ENCODE measurements at places on chromosomes 16 and 17.

- DNase-seq: no peak
These were observed 28.1 kb upstream of the BEAN1 start for GRCh38 chr16:66399031-66399430.

- no peak for DNase-seq
These were observed 39.6 kb downstream of the TK2 start for GRCh38 chr16:66510298-66510697.

- no peak for DNase-seq
These were observed 39.0 kb downstream of the NEUROD2 start for GRCh38 chr17:39568702-39569101.

GRCh38 chr16:73143002-73143401 lies 95.1 kb upstream of the ZFHX3 start:
- DNase-seq: no peak

- no peak for DNase-seq
These were observed 41.1 kb upstream of the FOXJ1 start for GRCh38 chr17:76182016-76182764.

GRCh38 chr17:28725166-28725659 lies 820 bp downstream of the TLCD1 start:
- no peak for DNase-seq

DNA sequence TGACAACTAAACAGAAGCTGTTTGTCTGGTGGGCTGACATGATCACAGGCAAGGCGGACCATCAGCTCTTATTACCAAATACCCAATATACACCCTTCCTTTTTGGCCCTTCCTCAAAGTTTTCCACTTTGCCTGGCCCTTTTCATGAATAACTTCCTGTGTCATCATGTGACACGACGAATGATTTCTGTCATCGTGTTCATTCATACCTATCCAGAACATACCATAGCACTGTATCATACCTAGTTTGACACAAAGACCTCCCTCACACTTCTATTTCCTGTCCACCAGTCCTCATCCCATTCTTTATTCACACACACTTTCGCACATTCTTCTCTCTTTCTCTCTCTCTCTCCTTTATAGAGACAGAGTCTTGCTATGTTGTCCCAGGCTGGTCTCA lies 131.8 kb downstream of the STX8 start:
- DNase-seq: no peak

GRCh38 chr16:1258906-1259759 lies 3.3 kb downstream of the TPSD1 start:
- DNase-seq: no peak

- DNase-seq: no peak
These were observed 31.1 kb downstream of the CNGB1 start for GRCh38 chr16:57939872-57940224.

DNA sequence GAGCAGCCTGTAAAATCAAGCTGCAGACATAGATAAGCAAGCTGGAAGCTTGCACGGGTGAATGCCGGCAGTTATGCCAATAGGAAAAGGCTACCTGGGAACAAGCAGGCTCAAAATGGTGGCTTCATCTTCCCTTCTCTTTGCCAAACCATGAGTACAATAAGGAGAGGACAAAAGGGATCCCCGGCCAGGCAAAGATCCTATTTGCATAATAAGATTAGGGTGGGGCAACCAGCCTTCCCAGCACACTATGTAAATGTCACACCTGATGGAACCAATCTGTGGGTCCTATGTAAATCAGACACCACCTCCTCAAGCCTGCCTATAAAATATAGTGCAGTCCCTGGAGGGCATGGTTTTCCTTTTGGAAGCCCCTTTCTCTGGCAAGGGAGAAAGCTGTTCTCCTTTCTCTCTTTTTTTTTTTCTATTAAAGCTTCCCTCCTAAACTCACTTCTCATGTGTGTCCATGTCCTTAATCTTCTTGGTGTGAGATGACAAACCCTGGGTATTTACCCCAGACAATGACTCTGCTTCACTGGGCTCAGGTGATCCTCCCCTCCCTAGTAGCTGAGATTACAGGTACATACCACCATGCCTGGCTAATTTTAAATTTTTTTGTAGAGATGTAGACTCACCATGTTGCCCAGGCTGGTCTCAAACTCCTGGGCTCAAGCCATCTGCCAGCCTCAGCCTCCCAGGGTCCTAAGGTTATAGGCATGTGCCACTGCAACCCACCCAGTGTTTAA lies 44.2 kb downstream of the PSMD12 start:
- no peak for DNase-seq

DNA sequence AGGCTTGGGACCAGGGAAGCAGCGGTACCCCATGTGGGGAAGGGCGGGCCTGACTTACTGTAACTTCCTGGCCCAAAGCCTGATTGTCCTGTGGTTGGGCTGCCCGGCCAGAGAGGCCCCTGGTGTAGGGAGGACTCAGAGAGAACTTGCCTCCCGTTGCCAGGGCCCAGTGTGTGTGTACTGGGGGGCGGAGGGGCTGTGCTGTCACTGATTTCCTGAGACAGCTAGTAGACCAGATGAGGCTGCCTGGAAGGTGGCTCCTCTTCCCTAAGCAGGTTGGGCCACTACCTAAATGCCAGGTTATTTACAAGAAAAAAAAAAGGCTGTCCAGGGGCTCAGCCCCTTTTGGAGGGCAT lies 16.7 kb downstream of the SOCS3 start:
- no peak for DNase-seq

- no peak for DNase-seq
These were observed 84.2 kb downstream of the MAP2K4 start for GRCh38 chr17:12104831-12105230.

GRCh38 chr17:64457156-64457555 lies 8.2 kb downstream of the MILR1 start:
- no peak for DNase-seq

GRCh38 chr17:81878294-81878693 lies 7.2 kb upstream of the ARHGDIA start:
- no peak for DNase-seq

- no peak for DNase-seq
These were observed 15.0 kb downstream of the SKA2 start for GRCh38 chr17:59139939-59140338.

DNA sequence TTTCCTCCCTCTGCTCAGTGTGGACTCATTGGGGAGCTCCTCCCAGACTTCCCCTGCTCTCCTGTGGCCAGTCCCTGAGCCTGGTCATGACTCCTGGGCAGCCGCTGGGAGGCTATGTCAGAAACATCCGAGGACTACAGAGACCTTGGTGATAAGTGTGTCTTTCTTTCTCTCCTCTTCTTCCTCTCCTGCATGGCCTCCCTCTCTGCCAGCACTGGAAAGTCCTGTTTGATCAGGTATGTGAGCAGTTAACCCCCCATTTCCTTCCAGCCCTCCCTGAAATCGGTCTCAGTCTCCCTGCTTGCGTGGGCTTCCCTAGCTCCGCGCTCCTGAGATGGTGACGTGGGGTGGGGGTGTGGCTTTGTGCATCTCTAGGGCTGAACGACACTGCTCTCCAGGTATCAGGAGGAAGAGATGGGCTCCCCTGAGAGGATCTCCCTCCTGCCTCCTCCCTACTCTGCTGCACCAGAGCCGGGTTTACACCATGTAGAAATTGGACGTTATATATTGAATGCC lies 2.1 kb downstream of the RHBDL3 start:
- no peak for DNase-seq

DNA sequence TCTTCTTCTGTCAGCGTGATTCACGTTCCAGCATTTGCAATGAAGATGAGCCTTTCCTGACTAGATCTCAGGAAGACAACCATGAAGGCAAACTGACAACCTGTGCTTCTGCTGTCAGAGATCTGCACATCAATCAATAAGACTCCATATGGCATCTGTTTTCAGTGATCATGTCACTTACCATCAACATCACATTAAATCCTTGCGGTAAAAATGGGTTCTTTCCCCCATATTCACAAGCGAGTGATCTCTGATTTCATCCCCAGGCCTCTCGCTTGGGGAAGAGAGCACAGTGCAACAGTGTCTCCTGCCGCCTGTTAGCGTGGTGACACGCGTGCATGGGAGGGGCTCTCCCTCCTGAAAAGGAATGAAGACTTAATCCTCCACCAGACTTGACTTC lies 11.1 kb downstream of the NACA2 start:
- no peak for DNase-seq

- no peak for DNase-seq
These were observed 78.0 kb downstream of the ENGASE start for GRCh38 chr17:79152636-79153035.

- DNase-seq: no peak
These were observed 8.8 kb downstream of the DCTPP1 start for GRCh38 chr16:30421010-30421409.

DNA sequence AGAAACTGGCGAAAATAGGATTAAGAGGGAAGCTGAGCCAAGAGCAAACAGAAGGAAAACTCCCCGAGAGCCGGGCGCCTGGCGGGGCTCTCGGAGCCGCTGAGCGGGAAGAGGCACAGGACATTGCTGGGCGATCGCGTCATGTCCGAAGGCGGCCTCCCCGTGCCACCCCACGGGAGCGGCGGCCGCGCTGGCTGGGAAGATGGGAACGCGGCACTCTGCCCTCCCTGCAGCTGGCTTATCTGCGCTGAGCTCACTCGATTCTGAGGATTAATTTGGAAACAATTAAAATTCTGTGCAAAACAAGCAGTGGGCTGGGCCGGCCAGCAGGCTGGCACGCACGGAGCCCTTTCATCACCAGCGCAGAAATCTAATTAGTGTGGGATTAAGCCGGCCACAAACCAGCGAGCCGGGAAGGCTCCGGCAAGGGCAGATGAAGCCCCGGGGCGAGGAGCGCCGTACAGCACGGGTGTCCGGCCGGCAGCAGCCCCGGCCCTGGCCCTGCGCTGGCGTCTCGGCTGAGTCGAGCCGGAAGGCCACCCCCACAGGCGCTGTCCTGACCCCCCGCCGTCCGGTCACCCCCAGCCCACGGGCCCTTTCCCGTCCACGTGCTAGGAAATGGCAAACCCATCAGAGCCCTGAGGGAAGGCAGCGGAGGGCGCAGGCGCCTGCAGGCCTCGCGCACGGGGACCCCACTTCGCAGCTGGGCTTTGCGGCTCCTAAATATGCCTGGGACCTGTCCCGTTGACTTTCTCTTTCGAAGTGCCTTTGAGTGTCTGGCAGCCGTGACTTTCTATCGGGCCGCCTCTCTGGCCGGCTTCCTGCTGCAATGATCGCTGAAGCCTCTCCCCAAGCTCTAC lies 37.9 kb downstream of the SOX8 start:
- DNase-seq: no peak

GRCh38 chr17:9755083-9755482 lies 36.3 kb downstream of the DHRS7C start:
- no peak for DNase-seq

GRCh38 chr17:79945591-79946255 lies 89.9 kb downstream of the TBC1D16 start:
- DNase-seq: no peak

Measured in vagina (tissue), 2 donors.